ENCODE measurements at places on chromosomes 12 and 14.

GRCh38 chr14:72528059-72528862, 365.6 kb downstream of the DPF3 start:
- DNase-seq, result no peak

- no peak for DNase-seq
Observed at GRCh38 chr12:23947395-23947794, 2.1 kb downstream of the SOX5 start.

DNA sequence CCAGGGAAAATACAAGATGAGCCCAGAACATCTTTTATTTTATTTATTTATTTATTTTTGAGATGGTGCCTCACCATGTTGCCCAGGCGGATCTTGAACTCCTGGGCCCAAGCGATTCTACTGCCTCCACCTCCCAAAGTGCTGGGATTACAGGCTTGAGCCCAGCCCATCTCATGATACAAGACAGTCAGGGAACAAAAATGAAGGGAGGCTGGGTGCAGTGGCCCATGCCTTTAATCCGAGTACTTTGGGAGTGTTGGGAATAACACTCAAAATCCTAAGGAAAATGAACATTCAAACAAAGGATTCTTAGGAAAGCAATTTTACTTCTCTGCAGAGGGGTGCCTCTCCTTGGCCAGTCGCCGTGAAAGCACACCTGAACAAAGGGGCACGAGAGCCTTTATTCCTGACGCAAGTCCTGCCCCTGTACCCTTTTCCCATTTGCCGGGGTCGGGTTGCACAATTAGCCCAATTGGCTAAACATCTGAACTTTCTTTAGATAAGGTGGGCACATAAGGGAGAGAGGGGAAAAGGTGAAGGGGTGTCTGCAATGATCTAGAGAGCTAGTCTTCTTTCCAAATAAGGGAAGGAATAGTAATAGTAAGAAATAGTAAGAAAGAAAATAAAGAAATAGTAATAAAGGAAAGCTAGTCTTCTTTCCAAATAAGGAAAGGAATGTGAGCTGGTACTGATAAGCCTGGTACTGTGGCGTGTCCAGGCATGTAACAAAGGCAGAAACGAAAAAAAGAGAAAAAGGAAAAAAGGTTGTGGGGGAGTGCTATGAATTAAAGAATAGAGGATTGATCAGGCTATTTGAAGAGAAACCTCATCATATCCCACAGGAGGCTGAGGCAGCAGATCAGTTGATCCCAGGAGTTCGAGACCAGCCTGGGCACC, 13.4 kb downstream of the NCAPD2 start:
- no peak for DNase-seq

DNA sequence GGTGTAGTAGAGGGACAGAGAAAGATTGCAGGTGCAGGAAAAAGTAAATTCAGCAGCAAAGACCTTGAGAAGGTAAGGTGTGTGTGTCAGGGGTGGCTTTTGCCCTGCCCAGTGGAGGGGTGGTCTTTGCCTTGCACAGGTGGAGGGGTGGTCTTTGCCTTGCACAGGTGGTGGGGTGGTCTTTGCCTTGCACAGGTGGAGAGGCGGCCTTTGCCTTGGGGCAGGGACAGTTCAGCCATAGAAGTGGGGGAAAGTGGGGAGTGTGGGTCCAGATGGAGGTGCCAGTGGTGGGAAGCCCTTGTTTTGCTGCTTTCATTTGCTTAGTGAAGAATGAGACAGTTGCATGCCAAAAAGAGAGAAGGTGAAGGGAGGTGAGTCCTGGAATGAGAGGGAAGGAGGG, 65.7 kb downstream of the PRMT8 start:
- DNase-seq, result no peak

DNA sequence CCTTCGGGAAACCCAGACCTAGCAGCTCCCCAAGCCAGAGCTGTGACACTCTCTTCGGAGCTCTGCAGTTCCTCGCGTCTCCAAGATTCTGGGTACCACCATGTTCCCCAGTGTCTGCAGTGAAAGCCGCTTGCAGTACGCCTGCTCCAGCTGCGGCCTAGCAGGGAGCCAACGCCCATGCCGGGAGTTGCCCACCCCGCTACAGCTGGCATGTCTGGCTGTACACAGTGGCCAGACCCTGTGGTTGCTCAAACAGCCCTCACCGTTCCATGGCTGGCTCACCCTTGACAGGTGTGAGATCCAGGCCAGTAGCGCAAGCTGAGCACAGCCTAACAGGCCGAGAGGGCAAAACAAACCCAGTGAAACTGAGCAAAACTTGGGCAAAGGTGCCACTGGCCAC, 503.8 kb upstream of the RPL10L start:
- no peak for DNase-seq

DNA sequence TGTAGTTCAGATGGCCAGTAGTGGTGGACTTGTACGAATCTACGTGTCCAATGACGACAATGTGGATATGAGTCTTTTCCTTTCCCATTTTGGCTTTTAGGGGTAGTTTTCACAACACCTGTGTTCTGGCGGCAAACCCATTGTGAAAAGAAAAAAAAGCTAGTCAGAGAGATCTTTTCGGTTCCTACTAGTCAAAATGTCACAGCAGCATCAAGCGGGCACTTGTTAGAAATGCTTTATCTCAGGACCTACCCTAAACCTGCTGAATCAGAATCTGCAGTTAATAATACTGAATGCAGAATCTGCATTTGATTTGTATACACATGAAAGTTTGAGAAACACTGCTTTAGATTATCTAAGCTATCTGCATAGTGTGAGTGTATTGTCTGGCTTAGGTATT, 18.3 kb downstream of the AEBP2 start:
- no peak for DNase-seq

GRCh38 chr12:53358836-53359419, 21.0 kb upstream of the SP1 start:
- no peak for DNase-seq

- DNase-seq, result no peak
Observed at GRCh38 chr12:91377436-91377835, 194.8 kb upstream of the DCN start.

DNA sequence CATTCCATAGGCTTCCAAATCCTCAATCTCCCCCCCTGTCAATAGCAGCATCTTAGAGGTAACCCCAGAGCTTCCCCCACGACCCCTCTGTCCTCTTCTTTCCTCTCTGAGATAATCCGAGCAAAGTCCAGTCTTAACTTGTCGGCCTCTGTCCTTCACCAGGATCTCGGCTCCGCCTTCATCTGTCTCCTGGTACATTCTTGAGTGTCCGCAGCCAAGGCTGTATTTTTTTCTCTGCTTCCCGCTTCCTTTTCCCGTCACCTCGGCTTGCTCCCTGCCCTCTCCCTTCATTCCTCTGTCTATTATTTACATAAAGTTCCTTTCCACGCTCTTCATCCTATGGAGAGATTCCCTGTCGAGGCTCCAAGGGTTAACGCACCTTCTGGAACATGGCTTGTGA, 153.9 kb upstream of the GSC start:
- DNase-seq, result no peak

GRCh38 chr12:55823419-55823818, 5.6 kb downstream of the ORMDL2 start:
- no peak for DNase-seq

- no peak for DNase-seq
Observed at GRCh38 chr14:100881211-100882025, 22.1 kb downstream of the RTL1 start.

- DNase-seq, result no peak
Observed at GRCh38 chr14:100677554-100678468, 48.9 kb upstream of the DLK1 start.

- no peak for DNase-seq
Observed at GRCh38 chr12:109524466-109525278, 47.2 kb downstream of the UBE3B start.

DNA sequence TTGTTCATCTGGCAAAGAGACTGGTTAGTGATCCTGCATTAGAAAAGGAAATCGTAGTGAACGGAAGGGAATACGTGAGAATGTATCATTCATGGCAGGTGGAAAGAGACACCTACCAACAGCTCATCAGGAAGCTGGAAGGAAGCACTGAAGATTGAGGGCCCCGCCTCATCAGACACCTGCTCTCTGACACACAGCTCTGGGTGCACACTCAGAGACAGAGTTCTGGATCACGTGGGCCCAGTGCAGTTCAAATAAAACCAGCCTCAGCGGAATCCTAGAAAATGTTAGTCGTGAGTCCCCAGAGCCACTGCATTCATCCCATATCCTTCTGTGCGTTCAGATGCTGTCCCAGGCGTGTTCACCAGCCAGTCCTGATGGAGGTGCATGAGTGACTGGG, 129.7 kb downstream of the GLT1D1 start:
- DNase-seq, result no peak

DNA sequence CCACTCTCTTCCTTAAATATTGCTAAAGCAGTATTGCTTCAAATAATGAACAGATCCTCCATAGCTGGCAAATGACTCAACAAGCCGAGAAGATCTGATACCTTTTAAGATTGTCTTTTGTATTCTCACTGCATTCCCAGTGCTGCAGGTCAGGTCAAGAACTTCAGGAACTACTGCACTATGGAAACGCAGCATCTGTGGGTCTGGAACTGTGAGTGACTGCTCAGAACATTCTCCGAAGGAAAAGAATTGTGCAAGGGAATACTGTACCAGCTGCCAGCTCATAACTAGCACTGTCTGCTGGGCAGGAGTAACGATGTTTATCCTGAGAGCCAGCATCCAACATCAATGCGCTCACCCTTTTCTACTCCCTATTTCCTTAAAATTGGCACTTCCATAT, 348.0 kb upstream of the SOX5 start:
- DNase-seq, result no peak

GRCh38 chr14:37232907-37233481, 35.3 kb downstream of the MIPOL1 start:
- no peak for DNase-seq

GRCh38 chr12:101042211-101042610, 167.8 kb downstream of the SLC5A8 start:
- DNase-seq, result no peak

- DNase-seq, result peak; percentile 32
Observed at GRCh38 chr12:121799156-121799841, 4.5 kb upstream of the SETD1B start.

DNA sequence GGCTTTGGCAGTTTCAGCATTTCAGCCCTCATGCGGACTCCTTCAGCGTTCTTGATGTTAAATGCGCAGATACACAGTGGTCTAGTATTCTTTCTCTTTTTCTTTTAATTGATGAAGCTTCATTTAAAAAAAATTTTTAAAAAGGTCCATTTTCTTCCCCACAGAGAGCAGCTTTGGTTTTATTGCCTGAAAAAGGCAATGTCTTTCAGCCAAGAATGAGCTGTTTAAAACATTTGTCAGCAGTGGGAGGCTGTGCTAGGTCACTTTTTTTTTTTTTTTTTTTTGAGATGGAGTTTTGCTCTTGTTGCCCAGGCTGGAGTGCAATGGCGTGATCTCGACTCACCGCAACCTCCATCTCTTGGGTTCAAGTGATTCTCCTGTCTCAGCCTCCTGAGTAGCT, 13.5 kb downstream of the KMT5A start:
- DNase-seq, result no peak

GRCh38 chr12:53402871-53403270, 20.8 kb upstream of the AMHR2 start:
- DNase-seq, result no peak

DNA sequence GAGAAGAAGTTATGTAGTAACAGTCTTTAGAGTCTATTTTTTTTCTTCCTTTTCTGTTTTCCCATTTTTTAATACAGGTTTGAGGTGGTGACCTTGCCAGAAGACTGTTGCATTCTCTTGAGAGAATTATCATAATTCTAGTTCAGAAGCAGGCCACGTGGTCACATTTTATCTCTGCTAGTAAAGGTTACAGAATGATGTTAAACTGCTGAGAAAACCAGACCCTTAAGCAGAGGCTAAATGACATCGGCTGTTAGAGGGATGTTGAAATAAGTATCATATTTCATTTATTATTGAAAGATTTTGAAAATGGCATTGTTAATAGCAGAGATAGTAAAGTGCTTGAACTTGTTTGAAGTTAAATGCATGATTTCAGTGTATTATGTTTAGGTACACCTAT, 49.2 kb downstream of the BRMS1L start:
- no peak for DNase-seq

- no peak for DNase-seq
Observed at GRCh38 chr12:22122359-22122758, 76.3 kb downstream of the CMAS start.

- DNase-seq, result no peak
Observed at GRCh38 chr12:90260136-90260535, 551.5 kb upstream of the ATP2B1 start.

- no peak for DNase-seq
Observed at GRCh38 chr14:32350020-32350419, 20.9 kb downstream of the AKAP6 start.

- DNase-seq, result no peak
Observed at GRCh38 chr12:49648712-49649003, 25.3 kb downstream of the PRPF40B start.

Data from substantia nigra (tissue), 51 donors.